GM12865 (cell line): ENCODE measurements at places on chromosomes 13 and 19.

DNA sequence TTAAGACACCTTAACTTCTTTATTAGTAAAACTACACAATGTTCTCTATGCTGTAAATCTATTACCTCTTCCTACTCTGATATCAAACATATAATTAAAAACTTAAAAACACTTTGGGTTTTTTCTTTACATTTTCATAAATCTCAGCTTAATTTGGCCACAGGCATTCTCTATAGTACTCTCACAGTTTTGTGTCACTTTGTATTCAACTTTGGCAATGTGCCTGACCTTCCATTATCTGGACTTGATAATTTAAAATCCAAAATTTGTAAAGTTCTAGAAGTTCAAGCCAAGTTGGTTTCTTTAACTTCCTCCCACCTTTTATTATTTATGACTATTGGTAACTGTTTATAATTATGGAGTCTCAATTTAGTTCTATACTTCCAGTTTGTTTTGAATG, 46.4 kb downstream of the VWA8 start:
- DNase-seq, result no peak

- no peak for DNase-seq
Measured at GRCh38 chr13:26324867-26325266, 70.9 kb downstream of the CDK8 start.

DNA sequence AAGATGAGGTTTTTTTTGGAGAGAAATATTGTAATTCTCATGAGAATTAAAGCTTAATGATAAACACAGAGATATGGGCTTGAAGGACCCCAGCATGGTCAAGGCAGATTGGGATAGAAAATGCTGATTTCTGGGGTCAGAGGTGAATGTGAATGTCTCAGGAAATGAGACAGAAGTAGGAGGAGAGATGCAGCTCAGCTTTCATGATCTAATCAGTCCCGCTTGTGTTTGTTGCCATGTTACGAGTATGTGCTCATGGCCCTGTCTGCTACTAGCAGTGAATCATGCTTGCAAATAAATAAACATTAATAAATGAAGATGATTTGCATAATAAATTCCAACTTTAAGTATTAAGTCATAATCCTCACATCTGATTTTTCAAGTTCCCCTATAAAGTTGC, 23.0 kb upstream of the NDFIP2 start:
- DNase-seq, result no peak

DNA sequence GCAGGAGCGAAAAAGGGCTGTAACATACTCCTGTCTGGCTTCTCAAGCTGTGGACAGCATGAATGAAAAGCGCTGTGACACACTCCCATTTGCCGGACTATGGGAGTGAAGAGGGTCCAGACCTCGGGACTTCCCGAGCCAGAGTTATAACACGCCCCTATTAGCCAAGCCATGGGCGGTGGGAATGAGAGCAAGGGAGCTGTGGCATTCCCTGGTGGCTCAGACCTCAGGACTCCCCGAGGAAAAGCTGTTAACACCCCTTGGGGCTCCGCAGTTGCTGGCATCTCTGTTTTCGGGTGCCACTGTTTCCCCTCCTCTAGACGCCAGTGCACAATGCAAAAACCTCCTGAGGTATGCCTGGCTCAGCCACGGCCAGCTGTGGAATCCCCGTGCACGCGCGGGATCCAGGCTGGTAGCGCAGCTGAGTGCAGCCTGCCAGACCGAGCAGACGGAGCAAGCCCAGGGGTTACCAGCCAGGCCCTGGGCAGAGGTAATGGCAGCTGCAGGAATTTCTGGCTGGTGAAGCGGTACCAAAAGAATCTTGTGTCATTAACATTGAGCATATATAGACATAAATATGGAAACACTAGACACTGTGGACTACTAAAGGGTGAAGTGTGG, 1534.6 kb upstream of the PRR20A start:
- DNase-seq, result no peak

GRCh38 chr13:94090773-94091480, 388.6 kb downstream of the DCT start:
- DNase-seq, result no peak

DNA sequence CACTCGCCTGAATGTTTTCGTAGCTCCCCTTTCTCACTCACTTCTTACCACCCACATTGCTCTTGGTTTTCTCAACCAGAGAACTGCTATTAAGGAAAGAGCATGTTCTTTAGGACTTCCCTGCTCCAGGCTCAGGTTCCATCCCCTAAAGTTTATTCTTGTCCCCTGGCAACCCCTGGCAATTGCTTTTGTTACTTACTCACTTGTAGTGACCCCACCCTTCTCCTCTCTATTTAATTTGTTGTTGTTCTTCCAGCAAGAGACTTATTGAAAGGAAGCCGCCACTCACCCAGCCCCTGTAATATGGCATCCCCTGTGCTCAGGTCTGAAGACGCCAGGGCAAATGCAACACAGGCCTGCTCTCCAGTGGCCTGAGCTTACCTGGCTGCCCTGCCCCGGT, 233.7 kb upstream of the SOX21 start:
- no peak for DNase-seq

DNA sequence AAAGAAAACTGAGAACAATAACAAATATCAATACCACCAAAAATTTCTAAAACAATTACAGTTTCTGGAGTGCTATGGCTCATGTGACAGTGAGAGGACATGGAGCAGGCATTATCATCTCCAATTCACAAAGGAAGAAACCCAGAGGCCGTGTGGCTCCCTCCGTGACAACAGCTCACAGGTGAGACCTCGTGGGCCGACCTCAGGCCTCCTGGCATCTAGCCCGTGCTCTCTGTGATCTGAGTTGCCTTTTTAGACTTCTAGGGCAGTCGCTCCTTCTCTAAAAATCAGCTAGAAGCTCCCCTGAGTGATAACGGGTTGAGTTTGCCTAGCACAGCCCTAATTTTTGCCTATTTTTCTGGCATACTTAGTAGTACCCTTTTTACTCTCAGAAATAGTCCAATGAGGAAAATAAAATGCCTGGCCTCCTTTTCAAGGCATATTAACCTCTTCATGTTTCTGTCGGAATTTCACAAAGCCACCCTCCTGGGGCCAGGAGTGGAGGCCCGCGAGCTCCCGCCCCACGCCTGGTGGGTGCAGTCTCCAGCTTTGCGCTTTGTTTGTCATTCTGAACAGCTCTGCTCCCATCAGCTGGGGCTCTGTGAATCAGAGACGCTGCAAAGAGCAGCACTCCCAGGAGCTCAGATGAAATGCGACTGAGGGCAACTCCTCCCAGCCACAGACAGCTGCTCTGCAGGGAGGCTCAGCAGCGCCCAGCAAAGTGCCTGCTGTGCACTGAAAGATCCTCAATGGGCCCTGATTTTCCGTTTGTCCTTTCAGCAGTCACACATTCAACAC, 292.5 kb downstream of the UQCRFS1 start:
- no peak for DNase-seq

GRCh38 chr13:107852072-107852471, 363.3 kb downstream of the LIG4 start:
- DNase-seq, result no peak

DNA sequence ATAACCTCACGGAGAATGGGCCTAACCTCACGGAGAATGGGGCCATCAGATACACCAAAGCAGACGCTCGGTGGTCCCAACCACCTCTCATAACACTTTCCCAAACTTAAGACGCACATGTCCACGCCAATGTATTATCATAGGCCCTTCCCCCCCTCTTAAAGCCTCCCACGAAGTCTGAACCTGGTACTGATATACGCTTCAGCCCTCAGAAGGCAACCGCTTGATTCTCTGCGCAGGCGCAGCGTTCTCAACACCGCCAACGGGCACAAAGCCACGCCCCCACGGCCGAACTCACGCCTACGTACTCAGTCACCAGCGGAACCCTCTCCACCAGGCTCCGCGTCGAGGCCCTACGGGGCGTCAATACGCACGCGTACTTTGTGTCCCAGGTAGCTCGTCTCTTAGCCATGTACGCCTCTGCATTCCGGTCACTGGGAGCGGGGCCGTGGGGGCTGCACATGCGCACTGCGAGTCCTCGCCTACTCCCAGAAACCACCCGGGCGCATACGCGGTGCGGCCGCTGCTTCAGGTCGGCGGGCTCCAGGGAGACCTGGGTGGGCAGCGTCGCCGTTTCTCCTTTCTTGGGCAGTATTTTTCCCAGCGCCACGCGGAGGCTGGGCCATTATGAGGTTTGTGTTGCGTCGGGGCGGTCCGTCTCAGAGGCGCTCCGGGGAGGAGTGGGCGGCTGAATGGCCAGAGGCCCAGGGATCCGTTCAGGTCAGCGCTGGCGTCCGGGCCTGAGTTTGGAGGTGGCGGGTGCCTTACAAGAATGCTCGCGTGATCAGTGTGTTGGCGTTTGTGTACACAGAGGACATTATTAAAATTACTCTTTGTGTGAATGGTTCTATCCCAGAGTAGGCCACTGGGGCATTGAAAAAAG, 25.3 kb downstream of the ZNF582 start:
- peak; percentile 68 for DNase-seq
